Stimulated activated CD8-positive, alpha-beta memory T cell treated with anti-CD3 and anti-CD28 coated beads, Interleukin-4, amount 100 ng/mL, for 4 hours (primary cell): ENCODE measurements at places on chromosomes 1 and 21.

DNA sequence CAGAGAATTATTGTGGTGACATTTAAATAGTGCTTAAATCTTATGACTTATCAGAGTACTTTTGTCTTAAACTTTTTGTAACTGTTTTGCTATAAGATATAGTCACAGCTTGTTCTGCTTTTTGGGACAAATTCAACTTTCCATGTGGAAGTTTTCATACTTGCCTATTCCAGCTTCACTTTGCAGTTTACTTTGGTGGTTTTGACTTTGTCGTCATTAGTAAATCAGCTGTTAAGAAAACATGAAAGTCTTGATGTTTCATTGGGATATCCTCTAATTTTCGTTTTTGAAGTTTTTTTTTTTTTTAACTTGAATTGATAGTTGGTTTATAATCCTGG lies 31.3 kb downstream of the SDCCAG8 start:
- DNase-seq = no peak

GRCh38 chr1:212351588-212352362 lies 62.9 kb downstream of the PACC1 start:
- DNase-seq = no peak

GRCh38 chr21:17783481-17784179 lies 35.5 kb downstream of the C21orf91 start:
- DNase-seq = no peak

- DNase-seq = no peak
These were observed 41.9 kb upstream of the IVNS1ABP start for GRCh38 chr1:185358957-185359356.

DNA sequence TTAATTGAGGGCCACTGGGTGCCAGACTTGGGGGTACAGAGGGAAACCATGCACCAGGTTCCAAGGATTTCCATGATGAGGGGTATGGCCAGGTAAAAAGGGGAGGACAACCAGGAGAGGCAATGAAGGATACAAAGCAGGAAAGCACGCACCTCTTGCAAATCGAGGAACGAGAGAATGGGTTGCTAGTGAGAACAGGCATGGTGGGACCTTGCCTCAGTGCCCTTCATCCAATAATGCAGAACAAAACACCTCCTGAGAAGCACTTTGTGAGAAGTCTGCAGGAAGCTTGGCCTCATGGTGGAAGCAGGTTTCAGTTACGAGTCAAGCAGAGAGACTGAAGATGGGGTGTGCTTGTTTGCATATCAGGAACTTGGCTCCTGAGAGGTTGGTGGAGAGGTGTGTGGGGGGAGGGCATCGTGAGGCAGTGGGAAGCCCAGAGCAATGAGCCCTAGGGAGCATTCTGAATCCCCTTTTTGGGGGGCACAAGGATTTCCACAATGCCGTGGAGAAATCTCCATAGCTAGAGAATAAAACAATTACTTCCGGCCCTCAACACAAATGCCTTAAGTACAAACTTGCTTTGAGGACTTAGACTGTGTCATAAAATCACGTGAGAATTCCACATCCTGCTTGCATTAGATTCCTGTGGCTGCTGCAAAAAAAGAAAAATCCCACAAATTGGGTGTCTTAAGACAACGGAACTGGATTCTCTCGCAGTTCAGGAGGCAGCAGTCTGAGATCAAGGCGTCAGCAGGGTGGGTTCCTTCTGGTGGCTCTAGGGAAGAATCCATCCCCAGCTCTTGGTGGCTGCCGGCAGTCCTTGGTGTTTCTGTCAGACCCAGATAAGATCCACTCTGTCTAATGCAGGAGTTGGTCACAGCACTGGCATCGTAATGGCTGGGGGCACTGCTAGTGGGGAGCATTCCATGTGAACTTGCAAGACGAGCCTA lies 54.9 kb upstream of the BACE2 start:
- DNase-seq = no peak

- no peak for DNase-seq
These were observed 4.5 kb downstream of the CNKSR1 start for GRCh38 chr1:26181586-26182382.

DNA sequence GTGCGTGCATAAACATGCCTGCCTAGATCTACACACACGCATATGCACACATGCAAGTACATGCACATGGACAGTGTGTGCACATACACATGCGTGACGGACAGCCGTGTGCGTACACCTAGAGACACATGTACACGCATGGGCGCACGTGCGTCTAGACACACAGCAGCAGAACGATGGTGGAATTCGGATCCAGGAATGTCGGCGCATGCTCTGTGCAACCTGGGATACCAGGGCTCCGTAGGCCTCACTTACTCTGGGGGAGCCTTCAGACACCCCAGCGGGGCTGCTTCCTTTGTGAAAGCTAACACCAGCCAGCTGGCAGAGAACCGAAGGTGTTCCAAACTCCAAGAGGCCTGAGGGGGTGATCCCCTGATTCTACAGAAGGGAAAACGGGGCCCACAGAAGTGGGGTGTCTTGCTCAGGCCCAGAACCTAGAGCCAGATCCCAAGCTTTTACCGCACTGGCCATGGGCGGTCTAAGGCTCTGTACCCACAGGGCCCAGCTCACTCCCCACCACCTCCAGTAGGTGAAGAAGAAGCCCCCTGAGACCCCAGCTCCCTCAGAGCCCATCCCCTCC lies 27.4 kb upstream of the ARHGEF16 start:
- no peak for DNase-seq

- no peak for DNase-seq
These were observed 492.7 kb upstream of the USP24 start for GRCh38 chr1:55707846-55708245.

DNA sequence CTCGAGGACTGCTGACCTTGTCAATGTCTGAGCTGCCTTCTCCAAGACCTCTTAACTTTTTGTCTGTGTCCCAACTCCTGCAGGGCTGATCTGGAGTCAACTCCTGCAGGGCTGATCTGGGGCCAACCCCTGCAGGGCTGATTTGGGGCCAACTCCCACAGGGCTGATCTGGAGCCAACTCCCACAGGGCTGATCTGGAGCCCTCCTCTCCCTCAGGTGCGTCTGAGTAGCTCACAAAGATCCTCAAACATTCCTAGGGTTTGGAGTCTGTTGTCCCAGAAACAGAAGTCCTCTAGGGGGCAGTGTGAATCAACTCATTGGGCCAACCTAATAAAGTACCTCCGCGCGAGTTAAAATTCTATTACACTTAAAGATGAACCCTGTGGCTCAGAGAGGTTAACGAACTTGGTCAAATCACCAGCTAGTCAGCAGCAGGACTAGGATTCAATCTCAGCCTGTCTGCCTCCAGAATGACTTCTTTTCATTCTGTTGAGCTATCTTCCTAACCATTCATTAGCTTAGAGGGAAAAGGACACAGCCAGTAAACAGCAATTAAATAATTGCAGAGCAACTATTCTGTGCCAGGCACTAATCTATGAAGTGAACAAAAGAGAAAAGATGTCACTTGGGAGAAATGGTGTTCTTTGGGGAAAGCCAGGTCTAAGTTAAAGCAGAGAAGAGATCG lies 17.2 kb upstream of the RLF start:
- peak; percentile 20 for DNase-seq

GRCh38 chr1:119634016-119634415 lies 14.1 kb downstream of the ZNF697 start:
- no peak for DNase-seq

GRCh38 chr1:112674440-112674985 lies at the start of gene MOV10:
MOV10 (plus strand) TSS chr1:112674659; CDS start chr1:112674913, 254 bp downstream.
- peak; percentile 21 for DNase-seq

- DNase-seq = no peak
These were observed 610 bp downstream of the WDR26 start for GRCh38 chr1:224433701-224434672.

GRCh38 chr1:110538921-110539320 lies 19.9 kb upstream of the KCNA10 start:
- no peak for DNase-seq

GRCh38 chr1:93732514-93732913 lies 50.9 kb upstream of the BCAR3 start:
- DNase-seq = no peak

DNA sequence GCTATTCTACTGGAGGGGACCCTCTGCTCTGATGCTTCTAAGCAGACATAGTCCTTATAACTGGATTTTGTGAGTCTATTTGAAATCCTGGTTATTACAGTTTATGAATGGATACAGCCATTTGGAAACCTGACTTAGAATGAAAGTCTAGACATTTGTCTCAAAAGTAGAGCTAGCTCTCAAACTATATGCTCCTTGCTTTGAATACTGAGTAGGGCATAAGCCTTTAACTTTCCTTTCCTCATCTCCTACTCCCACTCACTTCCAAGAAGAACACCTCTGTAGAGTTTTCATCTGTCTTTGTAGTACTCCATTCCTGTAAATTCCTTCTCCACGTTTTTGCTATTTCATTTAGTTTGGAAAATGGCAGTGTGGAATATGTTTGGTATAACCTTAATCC lies 9.0 kb upstream of the ARID1A start:
- DNase-seq = no peak

- DNase-seq = no peak
These were observed 135.5 kb downstream of the HIVEP3 start for GRCh38 chr1:41783189-41783639.

GRCh38 chr1:191892716-191893115 lies 265.5 kb upstream of the RGS18 start:
- DNase-seq = no peak

DNA sequence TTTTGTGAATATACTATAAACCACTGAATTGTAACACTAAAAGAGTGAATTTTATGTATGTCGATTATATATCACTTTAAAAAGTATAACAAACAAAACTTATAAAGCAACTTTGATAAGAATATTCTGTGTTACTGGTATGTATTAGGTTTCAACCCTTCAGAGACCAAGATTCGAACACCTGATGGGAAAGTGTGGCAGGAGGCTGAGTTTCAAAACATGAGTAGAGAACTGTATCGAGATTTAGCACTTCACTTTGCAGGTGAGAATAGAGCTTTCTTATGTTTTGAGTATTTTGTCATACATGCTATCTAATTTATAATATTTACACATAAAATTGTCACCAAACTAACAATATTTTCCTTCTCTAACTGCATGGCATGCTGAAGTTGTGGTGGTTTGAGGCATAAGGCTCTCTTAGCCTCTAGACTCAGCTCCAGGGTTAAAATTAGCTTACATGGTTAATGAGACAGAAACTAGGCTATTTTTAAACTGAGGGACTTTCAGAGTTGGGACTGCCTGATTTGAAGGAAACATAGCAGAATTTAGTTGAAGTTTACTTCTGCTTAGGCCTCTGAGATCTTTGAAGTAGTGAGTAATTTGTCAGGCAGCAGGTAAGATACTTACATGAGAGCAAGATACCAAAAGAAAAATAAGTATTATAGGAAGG lies 48.6 kb downstream of the CEP350 start:
- DNase-seq = no peak

- no peak for DNase-seq
These were observed 38.1 kb upstream of the LBR start for GRCh38 chr1:225465793-225466517.

- no peak for DNase-seq
These were observed 45.7 kb upstream of the PAXBP1 start for GRCh38 chr21:32817208-32817607.

GRCh38 chr1:107740579-107740978 lies 224.4 kb downstream of the VAV3 start:
- DNase-seq = no peak

DNA sequence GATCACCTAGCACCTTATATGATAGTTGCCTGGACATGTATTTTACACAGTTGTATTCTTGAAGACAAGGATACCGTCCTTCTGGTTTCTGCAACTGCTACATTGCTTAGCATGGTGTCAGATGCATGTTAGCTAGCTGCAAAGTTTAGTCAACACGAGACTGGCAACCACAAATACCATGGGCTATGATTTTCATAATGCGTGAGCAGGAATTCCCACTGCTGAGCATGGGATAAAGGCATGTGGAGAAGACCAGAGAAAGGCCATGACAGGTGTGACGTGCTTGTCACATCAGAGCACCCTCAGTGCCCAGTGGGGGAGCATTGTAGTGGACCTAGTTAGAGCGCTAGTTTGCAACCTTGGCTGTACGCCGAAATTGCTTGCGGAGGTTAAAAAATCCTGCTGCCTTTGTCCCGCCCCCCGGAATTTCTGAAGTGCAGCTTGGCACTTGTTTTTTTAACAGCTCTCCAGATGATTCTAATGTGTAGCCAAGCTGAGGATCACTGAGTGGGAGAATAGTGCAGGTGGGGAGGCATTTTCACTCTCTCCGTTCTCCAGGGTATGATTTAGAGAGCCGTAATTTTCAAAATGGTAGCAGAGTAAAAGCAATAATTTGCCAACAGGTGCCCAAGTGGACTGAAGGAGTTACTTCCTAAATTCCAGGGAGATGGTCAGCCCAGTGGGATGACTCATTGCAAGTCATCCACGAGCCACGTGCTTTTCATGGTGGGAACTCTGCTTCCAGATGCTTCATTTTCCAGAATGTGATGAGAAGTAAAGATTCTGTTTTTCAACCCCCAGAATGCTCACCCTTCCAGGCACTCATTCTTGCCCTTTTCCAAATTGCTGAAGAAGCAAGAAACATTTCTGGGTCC lies 81.0 kb downstream of the CNIH3 start:
- DNase-seq = no peak

GRCh38 chr1:239817276-239817675 lies 274.4 kb upstream of the FMN2 start:
- no peak for DNase-seq

DNA sequence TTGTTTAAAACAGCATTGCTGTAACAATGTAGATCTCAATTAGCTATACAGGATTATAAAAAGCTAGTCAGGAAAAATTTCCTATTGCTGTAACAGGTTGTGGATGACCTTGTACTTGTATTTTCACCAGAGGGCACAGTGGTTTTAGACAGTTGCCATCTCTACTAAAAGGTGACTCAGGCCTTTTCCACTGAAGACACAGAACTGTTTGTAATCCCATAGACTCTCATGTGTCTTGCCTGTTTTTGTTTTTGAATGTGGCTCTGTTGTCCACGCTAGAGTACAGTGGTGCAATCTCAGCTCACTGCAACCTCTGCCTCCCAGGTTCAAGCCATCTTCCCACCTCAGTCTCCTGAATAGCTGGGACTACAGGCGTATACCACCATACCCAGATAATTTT lies 5.9 kb downstream of the MTFR1L start:
- no peak for DNase-seq

DNA sequence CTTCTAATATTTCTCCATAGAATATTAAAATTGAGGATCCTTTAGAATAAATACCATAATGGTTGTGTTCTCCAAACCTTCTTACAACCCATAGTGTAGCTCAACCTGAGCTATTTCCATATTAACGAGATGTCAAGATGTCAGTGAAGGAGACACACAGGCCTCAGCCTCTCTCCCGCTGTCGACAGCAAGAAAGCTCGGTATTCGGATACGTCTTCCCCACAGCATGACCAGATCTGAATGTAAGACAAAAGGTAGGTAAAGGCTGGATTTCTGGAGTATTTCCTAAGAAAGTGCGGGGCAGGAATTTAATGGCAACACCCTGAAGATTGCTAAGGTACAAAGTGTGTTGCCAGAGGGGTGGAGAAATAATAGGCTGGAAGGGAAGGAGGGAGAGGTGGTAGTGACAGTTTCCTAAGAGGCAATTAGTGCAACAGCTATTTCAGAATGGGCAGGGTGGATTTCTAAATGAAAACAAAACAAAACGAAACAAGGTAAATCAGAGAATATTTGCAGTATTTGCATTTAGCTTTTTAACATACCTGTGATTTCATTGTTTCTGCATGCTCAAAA lies 1.7 kb downstream of the ADSS2 start:
- DNase-seq = no peak

GRCh38 chr1:100628631-100629081 lies 90.7 kb downstream of the GPR88 start:
- DNase-seq = no peak

- no peak for DNase-seq
These were observed 10.5 kb downstream of the C1orf167 start for GRCh38 chr1:11772458-11772857.
